ENCODE measurements at places on chromosomes 7 and 10. TPM values are rescaled to one million over a fixed set of nuclear protein-coding genes. Genes with fewer than 3 reads are reported as not detected.

SPAM1 gene
- total RNA-seq = not detected

HOXA7 gene
- total RNA-seq = 1.3 TPM

AGR2 gene
- total RNA-seq = 182 TPM

ELFN1 gene
- 1.6 TPM for total RNA-seq

NUTM2E gene
- not detected for total RNA-seq

FAS gene
- 47.1 TPM for total RNA-seq

C10orf67 gene
- total RNA-seq = 0.93 TPM

ABCB1 gene
- total RNA-seq = 7.0 TPM

IL15RA gene
- 14.7 TPM for total RNA-seq

GRM3 gene
- total RNA-seq = not detected

CPED1 gene
- total RNA-seq = 14.1 TPM

- DNase-seq = no peak
Measured at GRCh38 chr10:122287570-122287969, 16.5 kb downstream of the BTBD16 start.

GRCh38 chr10:132336064-132336746, 4.2 kb downstream of the LRRC27 start:
- DNase-seq = no peak

DNA sequence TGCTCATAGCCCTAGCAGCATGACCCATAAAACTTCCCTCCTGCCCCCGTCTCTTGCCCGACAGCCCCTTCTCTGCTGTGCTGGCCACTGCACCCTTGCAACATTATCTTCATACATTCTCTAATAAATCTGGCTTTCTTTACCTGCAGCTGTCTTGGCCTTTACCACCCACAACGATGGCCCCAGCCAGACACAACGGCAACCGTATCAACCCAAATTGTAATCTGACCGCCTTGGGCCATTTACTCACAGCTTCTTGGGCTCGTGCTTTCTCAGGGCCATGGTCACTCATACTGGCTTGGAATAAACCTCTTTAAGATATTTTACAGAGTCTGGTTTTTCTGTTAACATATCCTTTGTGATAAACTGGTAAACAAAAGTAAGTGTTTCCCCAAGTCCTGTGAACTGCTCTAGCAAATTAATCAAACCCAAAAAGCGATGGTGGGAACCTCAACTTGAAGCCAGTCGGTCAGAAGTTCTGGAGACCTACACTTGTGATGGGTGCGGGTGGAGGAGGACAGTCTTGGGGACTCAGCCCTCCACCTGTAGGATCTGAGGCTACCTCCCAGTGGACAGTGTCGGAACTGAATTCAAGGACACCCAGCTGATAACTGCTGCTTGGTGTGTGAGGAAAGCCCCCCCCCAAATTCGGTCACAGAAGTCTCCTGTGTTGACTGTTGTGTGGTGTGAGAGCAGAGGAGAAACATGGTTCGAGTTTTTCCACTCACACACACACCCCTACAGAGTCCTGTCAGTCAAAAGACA, 87.6 kb upstream of the ATP6V0A4 start:
- DNase-seq = no peak

DNA sequence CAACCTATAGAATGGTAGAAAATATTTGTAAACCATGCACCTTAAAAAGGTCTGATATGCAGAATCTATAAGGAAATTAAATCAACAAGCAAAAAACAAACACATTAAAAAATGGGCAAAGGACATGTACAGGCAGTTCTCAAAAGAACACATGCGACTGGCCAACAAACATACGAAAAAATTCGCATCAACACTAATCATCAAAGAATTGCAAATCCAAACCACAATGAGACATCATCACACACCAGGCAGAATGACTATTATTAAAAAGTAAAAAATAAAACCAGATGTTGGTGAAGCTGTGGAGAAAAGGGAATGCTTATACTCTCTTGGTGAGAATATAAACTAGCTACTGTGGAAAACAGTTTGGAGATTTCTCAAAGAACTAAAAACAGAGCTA, 33.2 kb downstream of the TMEM229A start:
- DNase-seq = no peak

GRCh38 chr10:13844651-13845050, 257.9 kb downstream of the PRPF18 start:
- DNase-seq = no peak

DNA sequence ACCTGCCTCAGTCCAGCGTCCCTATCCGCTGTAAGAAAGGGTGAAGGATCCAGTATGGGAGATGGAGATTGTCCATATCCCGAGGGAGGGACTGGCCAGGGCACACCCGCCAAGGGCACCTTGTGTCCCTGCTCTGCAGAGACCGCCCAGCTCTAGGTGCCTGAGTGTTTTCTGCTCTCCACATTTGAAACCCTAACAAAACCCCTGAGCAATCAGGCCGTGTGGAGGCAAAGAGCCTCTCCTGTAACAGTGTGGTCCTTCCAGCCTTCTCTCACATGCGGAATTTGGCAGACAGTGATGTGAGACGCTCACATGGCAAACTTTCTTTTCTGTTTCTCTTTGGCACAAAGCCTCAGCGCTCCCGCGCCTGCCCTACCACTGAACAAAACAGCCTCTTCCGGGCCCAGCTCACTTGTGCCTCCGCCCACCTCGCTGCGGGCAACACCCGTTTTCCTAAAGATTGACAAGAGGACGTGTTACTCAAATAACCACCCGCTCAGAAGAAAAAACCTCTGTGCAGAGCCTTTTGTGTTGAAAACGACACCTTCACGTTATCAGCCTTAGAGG, 514.8 kb downstream of the DNAJB6 start:
- DNase-seq = peak; percentile 30

DNA sequence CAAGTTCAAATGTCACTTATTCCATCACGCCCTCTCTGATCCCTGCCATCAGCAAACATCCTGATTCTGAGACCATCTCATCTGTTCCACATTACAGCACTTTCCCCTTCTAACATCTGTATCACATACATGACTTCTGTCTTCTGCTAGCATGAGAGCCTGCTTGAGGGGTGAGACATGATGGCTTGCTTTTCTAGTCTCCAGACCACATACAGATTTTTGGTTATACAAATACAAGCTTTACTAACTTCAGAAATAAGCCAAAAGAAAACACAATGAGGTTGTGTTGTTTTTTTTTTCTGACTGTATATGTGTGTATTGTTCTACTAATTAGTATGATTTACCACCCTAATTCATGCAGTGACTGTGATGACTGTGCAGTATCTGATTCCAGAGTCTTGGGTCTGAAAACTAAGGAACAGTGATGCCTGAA, 34.3 kb downstream of the NAPEPLD start:
- DNase-seq = no peak

DNA sequence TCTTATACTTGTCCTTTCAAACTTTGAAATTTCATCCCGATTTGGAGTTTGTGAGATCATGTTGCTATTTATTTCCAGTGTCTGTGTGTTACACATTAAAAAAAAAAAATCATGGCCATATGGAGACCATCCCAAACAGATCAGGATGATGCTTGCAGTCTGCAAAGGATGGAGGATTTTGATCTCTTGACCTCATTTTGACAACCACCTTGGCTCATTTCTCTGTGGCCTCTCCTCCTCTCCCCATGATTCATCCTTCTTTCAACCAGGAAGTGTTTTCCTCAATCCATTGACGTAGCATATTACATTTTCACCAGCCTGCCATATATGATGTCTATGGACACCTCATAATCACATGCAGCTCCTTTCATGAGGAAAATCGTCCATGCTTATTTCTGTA, 68.9 kb upstream of the INSYN2A start:
- no peak for DNase-seq

DNA sequence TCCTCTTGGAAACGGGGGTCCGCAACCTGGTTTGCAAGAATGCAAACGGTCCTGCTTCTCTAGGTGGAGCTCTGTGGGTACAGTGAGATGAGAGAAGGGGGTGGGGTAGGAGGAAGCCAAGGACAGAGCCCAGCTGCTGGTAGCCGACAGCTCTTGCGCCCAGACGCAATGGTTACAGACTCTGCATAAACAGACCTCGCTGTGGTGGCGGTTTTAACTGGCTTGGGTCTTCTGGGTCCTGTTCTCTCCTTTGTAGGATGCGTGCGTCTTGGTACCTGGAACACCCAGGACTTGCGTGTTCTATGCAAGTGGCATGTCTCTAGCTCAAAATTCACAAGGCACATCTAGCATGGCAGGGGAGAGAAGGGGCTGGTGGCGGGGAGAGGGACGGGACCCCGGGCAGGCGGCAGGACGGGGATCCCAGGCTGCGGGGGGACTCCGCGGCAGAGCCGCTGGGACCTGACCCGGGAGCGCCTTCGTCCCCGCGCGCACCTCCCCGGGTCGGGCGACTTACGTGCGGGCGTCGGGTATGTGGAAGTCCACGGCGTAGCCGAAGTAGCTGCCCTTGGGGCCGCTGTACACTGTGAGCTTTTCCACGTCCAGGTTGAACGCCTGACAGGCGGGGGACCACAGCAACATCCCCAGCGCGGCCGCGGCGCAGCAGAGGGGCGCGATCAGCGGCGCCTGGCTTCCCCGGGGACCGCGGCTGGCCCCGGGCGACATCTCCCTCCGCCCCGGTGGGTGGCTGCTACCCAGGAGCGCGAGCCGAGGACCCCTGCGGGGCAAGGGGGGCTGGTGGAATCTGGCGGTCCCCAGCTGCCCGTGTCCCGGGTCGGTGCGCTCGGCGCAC, 448 bp downstream of the ITGA8 start:
- DNase-seq = peak; percentile 71

GRCh38 chr10:75070961-75071428, 40.5 kb upstream of the SAMD8 start:
- no peak for DNase-seq

DNA sequence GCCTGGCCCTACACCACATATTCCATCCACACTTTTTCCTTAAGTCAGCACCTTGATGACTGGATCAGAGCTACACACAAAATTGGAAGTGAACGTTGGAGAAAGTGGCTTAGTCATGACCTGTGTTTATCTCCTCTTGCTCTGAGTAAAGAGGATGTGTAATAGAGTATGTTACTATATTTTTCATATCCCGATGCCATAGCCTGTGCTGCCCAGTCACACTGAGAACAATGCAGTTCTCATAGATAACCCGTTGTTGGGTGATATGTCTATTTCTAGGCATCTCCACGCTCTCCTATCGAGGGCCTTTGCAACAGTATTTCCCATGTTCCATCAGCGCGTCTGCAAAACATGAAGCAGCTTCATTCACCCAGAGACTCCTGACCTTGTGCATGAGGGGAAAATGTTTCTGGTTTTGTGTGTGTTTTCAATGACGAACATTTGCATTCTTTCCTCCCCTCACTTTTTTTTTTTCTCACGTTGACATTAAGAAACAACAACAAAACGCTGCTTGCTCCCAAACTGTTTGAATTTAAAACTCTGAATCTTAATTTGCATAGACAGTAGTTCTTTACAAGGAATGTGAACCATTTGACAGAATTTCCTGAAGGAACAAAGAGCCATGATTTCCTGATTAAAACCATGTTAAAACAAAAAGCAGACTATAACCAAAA, 43.4 kb downstream of the GRK5 start:
- no peak for DNase-seq

DNA sequence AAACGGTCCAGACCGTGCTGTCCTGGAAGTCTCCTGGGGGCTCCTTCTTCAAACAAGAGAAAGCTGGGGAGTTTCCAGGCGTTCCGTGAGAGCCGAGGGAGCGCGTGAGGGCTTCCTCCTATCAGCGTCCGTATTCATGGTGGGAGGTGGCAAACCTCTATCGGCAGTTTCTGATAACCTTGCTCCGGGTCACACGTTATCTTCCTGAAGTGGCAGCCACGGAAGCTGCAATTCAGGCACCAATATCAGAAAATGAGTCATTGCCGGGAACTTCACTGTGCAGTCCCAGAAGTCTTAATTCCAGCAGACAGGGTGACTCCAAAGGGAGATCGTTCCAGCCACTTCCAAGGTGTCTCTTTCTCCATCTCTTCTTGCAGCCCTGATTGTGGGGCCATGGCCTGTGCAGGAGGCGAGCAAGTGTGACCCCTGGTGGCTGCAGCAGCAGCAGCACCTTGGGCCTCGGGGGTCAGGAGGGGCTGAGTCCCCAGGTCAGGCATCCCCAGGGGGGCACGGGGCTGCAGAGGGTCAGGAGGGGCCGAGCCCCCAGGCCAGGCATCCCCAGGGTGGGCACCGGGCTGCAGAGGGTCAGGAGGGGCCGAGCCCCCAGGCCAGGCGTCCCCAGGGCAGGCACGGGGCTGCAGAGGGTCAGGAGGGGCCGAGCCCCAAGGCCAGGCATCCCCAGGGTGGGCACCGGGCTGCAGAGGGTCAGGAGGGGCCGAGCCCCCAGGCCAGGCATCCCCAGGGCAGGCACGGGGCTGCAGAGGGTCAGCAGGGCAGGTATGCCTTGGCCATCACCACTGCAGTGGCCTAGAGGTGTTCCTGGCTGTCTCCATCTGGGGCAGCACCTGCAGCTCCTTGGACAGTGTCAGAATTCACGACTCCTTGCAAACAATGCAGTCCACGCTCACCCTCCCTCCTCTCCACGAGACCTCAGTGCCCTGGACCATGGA, 538.7 kb downstream of the DNAJB6 start:
- no peak for DNase-seq

DNA sequence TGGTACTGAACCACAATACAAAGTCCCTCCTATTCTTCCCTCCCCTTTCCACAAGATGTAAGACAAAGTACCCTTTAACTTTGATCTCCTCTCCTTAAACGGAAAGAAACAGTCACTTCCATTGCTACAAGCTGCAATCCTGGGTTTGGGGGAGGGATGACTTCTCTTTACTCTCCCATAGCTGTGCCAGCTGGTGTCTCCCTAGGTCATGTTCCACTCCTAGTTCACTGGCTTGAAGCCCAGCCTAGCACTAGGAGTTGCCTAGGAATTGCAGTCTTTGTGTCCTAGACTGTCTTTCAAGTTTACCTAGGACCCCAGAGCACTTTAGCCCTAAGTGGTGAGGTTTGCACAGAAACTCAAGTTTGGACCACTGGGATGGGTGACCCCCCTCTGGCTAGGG, 311.1 kb downstream of the HPSE2 start:
- no peak for DNase-seq

GRCh38 chr7:115368998-115369397, 447.1 kb downstream of the MDFIC start:
- no peak for DNase-seq

- no peak for DNase-seq
Measured at GRCh38 chr10:118892255-118892654, 137.3 kb upstream of the NANOS1 start.
